ENCODE measurements at places on chromosomes 7 and 10.

DNA sequence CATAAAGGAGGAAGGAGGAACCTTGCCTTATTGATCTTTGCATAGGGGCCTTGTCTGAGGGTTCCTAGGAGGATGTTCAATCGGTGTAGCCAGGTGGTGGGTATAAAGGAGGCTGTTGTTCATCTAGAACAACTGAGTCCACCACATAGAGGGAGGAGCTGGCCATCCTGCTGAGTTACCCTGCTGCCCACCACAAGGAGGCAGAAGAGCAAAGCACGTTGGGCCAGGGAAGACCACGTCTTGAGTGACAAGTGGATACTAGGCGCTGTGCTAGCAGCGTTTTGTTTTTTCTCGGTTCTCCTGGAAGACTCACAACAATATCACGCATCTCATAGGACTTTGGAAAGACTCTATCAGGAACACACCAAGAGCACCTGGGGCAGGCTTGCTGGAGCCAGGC, 20.0 kb downstream of the FOXI2 start:
- no peak for DNase-seq

DNA sequence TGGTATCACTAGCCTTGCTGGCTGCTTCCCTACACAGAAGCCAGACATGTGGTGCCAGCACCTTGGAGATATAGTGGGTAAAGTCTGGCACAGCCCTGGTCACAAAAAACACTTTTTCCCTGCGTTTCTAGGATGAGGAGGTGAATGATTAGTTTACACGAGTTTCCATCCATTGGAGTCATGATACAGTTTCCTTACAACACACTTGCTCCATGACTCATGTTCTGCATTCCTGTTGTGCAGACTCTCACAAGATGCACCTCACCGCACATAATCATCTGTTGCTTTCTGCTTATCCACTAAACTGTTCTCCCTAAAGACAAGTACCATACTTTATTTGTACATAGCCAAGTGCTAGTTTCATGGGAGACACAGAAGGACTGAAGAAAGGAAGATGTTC, 747.1 kb upstream of the GALNT17 start:
- no peak for DNase-seq

- DNase-seq: no peak
These were observed 878 bp downstream of the GLRX3 start for GRCh38 chr10:130137090-130137448.

DNA sequence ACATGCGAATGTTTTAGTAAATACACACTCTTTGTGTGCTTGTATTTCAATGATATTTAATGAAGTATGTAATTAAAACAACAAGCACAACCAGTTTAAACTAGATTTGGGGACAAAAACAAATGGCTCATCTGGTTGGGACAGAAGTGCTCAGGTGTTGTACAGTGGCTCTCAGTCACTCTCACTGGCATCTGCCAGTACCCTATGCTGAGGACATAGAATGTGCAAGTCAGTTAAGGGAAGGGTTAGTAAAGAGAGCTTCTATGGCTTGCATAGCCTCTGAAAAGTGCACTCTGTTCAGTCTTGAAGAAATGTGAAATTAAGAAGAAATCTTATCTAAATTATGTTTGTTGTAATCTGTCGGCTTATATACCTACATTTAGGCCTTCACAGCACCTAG, 183.0 kb downstream of the LRRC4 start:
- no peak for DNase-seq

DNA sequence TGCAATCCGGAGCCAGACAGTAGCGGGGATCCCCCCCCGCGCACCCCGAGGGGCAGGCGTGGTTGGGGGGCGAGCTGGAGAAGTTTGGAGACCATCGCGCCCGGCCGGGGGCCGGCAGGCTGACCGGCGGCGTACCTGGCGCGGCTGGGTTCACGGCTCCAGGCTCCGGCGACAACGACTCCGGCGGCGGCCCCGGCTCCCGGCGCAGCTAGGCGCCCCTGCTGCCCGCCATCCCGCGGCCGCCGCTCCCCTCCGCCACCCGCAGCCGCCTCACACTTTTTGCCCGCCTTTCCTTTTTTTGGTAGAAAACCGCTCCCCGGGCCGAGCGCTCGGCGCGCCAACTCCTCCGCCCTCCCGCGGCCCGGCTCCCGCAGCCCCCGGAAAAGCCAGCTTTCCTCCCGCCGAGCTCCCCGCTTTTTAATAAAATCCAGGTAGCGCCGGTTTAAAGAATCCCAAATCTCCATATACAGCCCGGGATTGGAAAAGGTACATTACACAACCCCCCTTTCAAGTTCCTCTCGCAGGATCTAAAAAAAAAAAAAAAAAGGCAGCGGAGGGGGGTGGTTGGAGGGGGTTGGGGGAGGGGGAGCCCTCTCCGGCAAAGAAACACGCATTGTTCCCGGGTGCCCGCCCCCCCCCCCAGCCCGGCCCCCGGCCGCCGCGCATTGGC, at the start of gene TNRC18:
Gene TNRC18 (minus strand): TSS at position 529 of the 670 bp plus-strand sequence. CDS start 2,588 bp downstream, outside the sequence.
- DNase-seq: no peak

DNA sequence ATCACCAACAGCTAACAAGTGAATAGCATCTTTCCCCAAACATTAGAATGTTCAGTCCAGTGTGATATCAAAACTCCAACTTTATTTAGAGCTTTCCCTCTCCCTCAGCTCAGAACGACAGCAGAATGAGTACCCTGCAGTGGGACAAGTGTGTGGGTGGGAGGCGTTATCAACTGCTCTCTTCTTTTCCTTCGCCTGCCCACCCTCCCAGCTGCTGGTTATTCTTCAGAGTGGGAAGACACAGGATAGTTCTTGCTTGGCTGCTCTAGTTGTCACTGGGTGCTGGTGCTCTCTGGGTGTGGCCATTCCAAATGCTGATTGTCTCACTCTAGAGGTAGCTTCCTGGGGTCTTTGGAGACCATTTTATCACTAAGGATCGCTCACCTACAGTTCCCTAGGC, 13.7 kb upstream of the FAM241B start:
- no peak for DNase-seq

DNA sequence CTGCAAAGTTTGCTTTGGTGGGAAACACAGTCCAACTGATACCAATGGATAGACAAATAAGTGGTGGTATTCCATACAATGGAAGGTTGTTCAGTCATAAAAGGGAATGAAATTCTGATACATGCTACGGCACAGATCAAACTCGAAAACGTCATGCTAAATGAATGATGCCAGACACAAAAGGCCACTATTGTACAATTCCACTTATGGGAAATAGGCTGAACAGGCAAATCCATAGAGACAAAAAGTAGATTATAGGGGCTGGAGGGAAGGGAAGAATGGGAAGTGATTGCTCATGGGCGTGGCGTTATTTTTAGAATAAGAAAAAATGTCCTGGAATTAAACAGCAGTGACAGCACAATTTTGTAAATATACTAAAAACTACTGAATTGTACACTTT, 66.0 kb upstream of the FOXK1 start:
- no peak for DNase-seq

DNA sequence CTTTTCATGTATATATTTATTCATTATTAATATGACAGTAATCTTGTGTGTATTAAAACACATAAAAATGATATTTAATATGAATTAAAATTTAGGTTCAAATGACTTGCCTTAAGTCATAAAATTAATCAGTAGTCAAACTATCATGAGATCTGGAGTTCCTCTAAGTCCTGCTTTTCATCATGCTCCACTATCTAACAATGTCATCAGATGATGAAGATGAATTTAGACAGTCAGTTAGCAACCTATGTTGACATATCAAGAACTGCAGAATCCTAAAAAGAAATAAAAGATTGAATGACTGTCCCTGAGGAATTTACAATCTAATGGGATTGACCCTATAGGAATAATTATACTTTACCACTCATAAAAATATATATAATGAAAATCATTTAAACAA, 7.1 kb downstream of the CABCOCO1 start:
- no peak for DNase-seq

DNA sequence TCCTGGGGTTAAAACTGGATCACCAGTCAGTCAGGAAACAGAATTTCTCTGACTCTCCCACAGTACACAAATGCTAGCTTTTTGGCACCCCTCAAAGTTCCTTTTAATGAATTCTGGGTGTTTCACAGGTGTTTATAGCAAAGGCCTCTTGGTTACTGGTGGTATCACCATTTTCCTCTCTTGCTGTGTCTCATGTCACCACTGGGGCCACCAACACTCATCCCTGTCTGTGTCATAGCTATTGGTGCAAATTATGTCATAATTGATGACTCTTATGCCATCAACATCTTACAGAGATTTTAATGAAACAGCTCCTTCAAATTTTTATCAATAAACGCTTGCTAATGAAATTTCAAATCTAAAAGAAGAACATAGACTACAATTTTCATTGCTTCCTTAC, 27.7 kb upstream of the OSBPL3 start:
- no peak for DNase-seq

GRCh38 chr7:127838816-127839415, 186.9 kb downstream of the SND1 start:
- DNase-seq: no peak

DNA sequence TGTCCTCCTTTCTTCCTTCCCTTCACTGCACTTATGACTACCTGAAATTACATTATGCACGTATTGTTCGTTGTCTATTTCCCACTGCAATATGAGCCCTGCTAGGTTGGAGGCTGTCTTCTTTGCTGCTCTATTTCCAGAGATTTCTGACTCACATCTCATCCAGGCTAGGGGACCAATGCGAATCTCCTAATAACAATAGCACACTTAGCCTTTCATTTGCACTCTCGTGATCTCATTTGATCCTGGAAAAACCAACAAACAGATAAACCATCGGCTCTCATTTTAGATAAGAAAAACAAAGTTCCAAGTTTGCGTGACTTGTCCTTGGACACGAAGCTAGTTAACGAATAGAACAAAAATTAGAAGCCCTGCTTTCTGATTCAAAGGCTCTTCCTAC, 1.4 kb downstream of the ZNF438 start:
- DNase-seq: no peak

GRCh38 chr7:34396437-34397064, 261.5 kb upstream of the NPSR1 start:
- DNase-seq: no peak

DNA sequence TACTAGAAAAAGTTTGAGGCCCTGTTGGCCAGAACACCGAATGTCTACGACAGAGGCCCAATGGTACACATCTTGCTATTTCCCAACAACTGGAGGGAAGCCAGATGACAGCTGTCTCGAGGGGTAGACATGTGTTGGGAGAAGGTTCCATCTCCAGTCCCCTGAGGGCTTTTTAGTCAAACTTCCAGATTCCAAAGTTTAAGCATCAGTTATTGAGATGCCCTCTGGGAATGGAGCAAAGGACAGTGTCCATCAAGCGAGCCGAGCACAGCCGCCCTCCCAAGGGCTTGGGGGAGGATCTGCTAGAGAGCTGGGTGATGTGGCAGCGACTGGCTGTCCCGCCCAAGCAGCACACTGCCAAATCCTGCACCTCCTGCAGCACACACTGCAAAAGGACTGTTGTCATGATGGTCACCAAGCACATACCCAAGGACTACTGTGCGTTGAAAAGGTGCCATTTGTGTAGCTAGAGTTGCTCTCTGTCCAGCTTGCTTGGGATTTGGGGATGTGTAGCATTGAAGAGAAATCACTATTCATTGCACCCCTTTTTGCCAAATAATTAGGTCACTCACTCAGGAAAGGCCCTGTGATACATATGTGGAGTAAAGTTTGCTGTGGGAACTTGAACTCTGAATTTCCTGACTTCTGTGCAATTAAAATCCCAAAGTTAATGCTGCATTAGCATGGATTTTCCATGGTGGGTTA, 164.6 kb downstream of the TRIL start:
- DNase-seq: no peak

- no peak for DNase-seq
These were observed 922.9 kb downstream of the LRMDA start for GRCh38 chr10:76354212-76354738.

GRCh38 chr10:69884024-69884367, 82.3 kb downstream of the COL13A1 start:
- DNase-seq: no peak

- no peak for DNase-seq
These were observed 368 bp upstream of the SVOPL start for GRCh38 chr7:138701537-138701923.

DNA sequence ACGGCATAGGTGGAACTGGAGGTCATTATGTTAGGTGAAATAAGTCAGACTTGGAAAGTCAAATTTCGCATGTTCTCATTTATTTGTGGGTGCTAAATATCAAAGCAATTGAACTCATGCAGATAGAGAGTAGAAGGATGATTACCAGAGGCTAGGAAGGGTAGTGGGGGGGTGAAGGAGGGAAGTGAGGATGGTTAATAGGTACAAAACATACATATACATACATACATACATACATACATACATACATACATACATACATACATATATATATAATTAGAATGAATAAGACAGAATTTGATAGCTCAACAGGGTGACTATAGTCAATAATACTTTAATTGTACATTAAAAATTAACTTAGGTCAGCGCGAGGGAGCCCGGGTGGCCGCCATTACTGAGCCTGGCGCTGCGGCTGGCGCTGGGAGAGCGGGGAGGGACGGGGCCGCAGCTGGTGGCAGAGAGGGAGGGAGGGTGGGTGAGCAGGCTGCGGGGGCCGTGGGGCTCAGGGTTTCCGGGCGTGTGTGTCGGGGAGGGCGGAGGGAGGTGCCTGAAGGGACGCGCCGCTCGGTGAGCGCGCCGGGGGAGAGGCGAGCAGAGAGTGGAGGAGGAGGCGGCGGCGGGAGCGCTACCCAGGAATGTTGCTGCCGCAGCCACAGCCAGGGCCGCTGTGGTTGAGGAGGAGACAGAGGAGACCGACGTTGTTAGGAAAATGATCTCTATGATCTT, 85.8 kb upstream of the EGFR start:
- DNase-seq: no peak

DNA sequence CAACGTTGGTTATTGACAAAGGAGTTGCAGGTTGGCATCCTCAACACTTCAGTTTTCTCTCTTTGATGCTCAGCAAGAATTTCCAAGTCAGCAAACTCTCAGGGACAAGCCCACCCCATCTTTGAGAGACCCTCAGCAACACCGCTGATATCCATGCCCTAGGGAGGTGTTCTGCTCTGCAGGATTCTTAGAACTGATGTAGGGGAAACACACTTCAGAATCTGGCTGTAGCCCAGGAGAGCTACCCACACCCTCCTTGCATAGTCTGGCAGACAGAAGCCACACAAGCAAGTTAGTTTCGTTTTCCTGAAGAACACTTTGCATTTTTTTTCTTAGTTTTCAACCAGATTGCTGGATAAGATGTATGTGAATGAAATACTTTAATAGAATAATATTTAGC, 822 bp downstream of the SAMD9L start:
- DNase-seq: peak; percentile 64

- no peak for DNase-seq
These were observed 8.6 kb downstream of the GPRIN2 start for GRCh38 chr10:46547541-46548497.

Measured in CD4-positive, alpha-beta T cell treated with Interleukin-4 for 4 hours (primary cell).